ENCODE measurements at places on chromosomes 12 and 14. TPM values are rescaled to one million over a fixed set of nuclear protein-coding genes. Genes with fewer than 3 reads are reported as not detected.

Gene TAS2R8
- not detected for polyA plus RNA-seq

Gene CLEC4D
- 0.23 TPM for polyA plus RNA-seq

Gene MGAT2
- polyA plus RNA-seq, result 19.9 TPM

Gene CD69
- 0.61 TPM for polyA plus RNA-seq

Gene ADGRD1
- polyA plus RNA-seq, result 9.5 TPM

Gene TSPAN11
- polyA plus RNA-seq, result 6.1 TPM

Gene TBC1D30
- 1.4 TPM for polyA plus RNA-seq

Gene MCRS1
- polyA plus RNA-seq, result 57.4 TPM

Gene VTI1B
- polyA plus RNA-seq, result 79.0 TPM

Gene DPF3
- 4.6 TPM for polyA plus RNA-seq

Gene SPTB
- polyA plus RNA-seq, result 178 TPM

Gene CCDC88C
- polyA plus RNA-seq, result 14.0 TPM

Gene REM2
- 0.24 TPM for polyA plus RNA-seq

Gene MYO1H
- polyA plus RNA-seq, result 0.33 TPM

Gene TMEM229B
- 0.39 TPM for polyA plus RNA-seq

Gene TCTN2
- 6.2 TPM for polyA plus RNA-seq

Gene ERP27
- polyA plus RNA-seq, result 0.11 TPM

Gene LTB4R2
- 2.0 TPM for polyA plus RNA-seq

Gene ADCK1
- polyA plus RNA-seq, result 7.2 TPM

Gene TMEM132D
- 0.52 TPM for polyA plus RNA-seq

Gene TAS2R46
- polyA plus RNA-seq, result 0.35 TPM

Gene CLEC4C
- 0.23 TPM for polyA plus RNA-seq

Gene C3AR1
- 3.3 TPM for polyA plus RNA-seq

Gene INSM2
- polyA plus RNA-seq, result not detected

Gene RND1
- polyA plus RNA-seq, result 0.38 TPM

Gene GARIN6
- not detected for polyA plus RNA-seq

Gene TOMM20L
- 0.43 TPM for polyA plus RNA-seq

Gene KLRD1
- polyA plus RNA-seq, result 1.3 TPM

Gene ANO2
- 4.0 TPM for polyA plus RNA-seq

Gene SLC6A12
- 0.90 TPM for polyA plus RNA-seq

Gene NACA
- polyA plus RNA-seq, result 1,522 TPM

Gene TRPV4
- 0.75 TPM for polyA plus RNA-seq

Gene SLC7A7
- 25.7 TPM for polyA plus RNA-seq

Gene DHRS2
- 0.11 TPM for polyA plus RNA-seq

Gene ANKS1B
- 2.3 TPM for polyA plus RNA-seq

Gene GUCY2C
- 0.16 TPM for polyA plus RNA-seq

Gene OR6C2
- polyA plus RNA-seq, result not detected

Gene COPS7A
- 63.3 TPM for polyA plus RNA-seq

Gene DBX2
- 0.16 TPM for polyA plus RNA-seq

Gene KRT73
- polyA plus RNA-seq, result not detected

Gene ZNF641
- 18.5 TPM for polyA plus RNA-seq

Gene MIPOL1
- polyA plus RNA-seq, result 4.8 TPM

Gene EFCAB11
- 5.0 TPM for polyA plus RNA-seq

Gene SDR9C7
- polyA plus RNA-seq, result 0.46 TPM

Gene C12orf54
- 0.44 TPM for polyA plus RNA-seq

Gene TSPAN8
- 0.96 TPM for polyA plus RNA-seq

Gene PLXNC1
- 16.7 TPM for polyA plus RNA-seq

Gene KRT82
- not detected for polyA plus RNA-seq

All from forelimb muscle (tissue), 1 donor.